Common myeloid progenitor, CD34-positive (primary cell): ENCODE measurements at places on chromosomes 5 and 9.

DNA sequence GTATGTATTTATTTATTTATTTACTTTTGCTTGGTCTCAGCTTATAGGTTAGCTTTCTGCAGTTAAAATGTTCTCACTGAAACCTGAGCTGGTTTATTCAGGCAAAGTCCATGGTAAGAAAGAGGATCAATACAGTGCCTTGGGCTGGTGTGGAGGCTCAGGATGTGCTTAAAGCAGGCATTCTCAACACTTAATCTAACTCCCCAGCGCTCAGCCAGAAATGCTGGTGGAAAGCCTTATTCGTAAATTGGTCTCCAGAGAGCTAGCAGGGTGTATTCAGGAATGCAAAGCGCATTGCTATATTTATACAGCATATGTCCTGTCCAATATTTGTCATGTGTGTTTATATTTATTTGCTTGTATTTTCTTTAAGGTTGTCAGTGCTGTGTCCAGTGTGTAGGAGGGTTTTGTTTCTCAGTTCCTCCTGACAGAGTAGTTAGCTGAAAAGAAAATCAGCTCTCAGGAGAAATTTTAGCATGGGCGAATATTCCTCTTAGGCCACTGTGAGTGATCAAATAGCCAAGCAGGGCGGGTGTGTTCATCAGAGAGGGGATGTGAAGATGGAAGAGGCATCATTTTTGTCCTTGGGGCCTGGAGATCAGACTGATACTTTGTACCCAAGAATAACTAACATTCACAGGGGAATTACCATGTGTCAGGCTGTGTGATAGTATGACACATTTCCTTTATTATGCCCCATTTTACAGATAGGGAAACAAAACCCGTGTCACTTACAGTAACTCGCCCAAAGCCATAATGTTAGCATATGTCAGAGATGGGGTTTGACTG is 65.8 kb downstream of the DOCK2 start:
- DNase-seq: no peak

DNA sequence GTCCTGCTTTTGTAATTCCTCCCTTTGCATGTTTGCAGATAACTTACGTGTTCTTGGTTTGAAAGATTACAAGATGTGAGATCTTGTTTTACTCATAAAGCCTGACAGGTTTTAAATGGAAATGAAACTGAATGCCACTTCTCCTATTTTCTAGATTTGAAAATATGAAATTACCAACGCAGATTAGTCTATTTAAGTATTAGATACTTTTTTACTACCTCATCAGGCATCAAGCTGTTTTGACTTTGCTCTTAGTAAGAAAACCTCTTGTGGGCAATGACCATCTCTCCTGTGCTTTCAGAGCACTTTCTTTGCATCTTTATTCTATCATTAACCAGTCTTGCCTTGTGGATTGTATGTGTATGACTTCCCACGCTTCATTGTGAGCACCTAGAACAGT is 3.5 kb downstream of the DMXL1 start:
- DNase-seq: peak; percentile 31

DNA sequence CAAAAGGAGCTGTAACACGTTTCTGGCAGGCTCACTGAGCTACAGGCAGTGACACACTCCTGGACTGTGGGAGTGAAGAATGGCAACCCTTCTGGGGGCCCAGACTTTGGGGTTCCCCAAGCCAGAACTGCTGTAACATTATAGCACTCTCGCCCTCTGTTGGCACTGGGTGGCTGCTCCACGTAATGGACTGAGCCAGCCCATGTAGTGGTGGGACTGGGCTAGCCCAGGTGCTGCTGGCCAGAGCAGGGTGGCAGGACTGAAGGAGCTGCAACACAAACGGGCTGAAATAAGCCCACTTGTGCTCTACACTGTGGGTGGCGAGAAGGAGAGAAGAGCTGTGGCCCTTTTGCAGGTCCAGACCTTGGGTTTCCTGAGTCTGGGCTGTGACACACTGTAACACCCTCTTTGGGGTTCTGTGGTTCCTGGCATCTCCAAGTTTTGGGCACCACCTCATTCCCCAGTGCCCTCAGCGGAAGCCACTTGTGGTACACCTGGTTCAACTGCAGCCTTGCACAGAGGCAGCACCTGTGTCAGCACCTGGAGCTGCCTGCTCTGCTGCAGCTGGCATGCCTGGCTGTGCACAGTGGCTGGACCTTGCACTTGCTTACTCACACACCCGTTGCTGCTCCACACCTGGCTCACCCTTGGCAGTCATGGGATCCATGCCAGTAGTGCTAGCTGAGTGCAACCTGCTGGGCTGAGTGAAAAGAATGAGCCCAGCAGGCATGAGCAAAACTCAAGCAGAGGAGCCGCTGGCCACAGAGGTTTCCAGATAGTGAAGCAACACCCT is 95.0 kb upstream of the PRR16 start:
- DNase-seq: no peak

GRCh38 chr5:125863579-125863978 is 559.6 kb upstream of the GRAMD2B start:
- no peak for DNase-seq

DNA sequence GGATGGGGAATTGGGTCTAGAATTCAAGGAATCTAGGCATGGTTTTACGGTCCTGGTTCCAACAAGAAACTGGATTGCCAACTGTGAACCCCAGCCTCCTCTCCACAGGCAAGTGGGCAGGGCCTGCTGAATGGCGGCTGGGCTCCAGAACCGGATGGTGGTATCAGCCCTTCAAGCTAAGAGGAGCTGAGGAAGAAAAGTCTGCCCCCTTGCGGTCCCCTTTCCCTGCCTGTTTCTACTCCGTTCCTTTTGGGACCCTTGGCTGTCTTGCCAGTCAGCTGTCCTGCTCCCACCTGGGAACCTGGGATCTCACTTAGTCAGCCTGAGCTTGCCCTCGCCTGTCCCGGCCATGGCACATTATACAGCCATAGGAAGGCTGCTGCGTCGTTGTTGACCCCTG is 234.4 kb upstream of the DAPK1 start:
- no peak for DNase-seq

DNA sequence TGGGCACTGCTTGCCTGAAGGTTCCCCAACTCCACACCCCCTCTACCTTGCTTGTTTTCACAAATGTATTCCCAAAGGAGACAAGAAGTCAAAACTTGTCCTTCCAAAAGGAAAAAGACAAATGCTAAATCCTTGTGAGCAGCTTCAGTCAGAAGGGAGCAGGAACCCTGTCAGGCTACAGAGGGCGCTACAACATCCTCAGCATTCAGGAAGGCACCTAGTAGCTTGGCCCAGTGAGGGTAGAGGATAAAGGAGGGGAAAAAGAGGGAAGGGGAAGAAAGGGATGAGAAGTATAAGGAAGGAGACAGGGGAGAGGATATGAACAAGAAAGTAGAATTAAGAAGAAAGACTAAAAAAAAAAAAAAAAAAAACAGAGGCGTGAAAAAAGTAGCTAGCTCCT is 97.5 kb downstream of the MLLT3 start:
- DNase-seq: no peak

DNA sequence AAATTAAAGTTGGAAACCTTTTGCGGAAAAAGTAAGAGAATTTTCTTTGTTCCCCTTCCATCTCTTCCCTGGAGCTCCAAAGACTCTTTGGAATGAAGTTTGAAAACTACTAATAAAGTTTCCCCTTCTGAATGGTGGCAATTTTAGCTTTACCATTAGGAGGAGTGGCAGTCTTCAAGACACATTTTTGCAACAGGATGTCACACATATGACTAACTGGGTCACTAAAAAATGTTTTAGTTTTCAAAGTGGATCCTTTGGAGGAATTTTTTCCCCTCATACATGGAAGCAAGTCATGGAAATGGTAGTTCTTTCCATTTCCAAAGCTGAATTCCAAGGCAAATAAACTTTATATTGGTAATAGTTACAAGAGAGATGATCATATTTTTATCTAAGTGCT is 15.6 kb downstream of the FBXO4 start:
- DNase-seq: no peak

GRCh38 chr5:83345423-83345822 is 126.1 kb upstream of the VCAN start:
- DNase-seq: no peak

DNA sequence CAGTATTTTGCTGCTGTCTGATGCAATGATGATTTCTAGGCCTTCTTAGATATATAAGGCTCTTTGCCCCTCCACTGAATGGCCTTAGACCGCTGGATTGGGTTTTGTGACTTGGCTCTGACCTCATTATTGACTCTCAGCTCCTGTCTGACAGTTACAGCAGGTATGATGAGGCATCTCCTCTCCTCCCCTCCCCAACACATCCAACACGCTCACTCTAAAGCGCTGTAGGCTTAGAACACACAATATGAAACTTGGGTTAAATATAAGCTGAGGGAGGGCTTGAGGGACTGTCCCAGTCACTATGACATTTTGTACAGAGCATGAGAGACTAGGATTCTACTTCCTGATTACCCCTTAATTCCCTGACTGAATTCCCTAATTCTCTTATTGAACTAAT is 18.8 kb upstream of the CER1 start:
- no peak for DNase-seq

- peak; percentile 62 for DNase-seq
Measured at GRCh38 chr9:114676901-114677300, 5.1 kb downstream of the TEX48 start.

DNA sequence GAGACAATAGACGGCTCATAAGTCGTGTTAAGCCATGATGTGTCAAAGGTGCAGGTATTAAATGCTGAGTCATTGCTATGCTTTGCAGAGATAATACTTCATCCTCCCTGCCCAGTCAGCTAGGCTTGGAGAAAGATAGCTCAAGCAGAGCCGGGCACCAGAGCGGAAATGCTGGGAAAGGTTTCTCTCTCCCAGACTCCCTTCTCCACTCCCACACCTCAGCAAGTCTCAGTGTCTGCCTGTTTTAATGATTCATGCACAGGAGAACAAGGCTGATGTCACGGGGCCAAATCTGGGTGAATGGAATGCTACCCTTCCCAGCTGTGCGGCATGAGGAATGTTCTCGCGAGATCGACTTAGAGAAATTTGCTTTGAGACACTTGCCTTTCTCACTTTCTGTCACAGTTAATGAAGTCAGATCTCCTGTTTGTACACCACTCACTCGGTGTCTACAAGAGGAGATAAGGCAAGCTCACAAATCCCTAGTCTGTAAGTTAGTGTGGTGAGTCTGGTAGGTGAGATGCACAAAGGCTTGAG is 204.4 kb downstream of the EFNA5 start:
- peak; percentile 3 for DNase-seq

- no peak for DNase-seq
Measured at GRCh38 chr9:99544526-99544925, 277.2 kb upstream of the NR4A3 start.

- DNase-seq: peak; percentile 11
Measured at GRCh38 chr9:90881648-90882047, 80.0 kb downstream of the SYK start.

- DNase-seq: no peak
Measured at GRCh38 chr5:1480217-1480616, 35.0 kb upstream of the SLC6A3 start.

GRCh38 chr9:78236551-78236910 is 656 bp downstream of the CEP78 start:
- DNase-seq: no peak

- peak; percentile 62 for DNase-seq
Measured at GRCh38 chr9:95003689-95004410, 277.4 kb downstream of the AOPEP start.

DNA sequence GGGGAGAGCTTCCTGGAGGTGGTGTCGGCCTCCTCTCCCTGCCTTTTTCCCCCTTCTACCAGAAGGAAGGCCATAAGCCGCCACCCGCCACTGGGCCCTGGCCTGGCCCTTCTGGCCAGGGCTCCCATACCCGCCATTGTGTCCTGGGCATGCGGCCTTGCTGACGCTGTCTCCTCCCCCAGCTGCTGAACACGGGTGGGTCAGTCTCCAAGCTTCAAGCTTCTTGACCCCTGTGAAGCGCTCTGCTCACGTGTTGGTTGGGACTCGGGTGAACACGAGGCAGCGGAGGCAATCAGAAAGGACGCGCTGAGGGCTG is 24.2 kb upstream of the UBAC1 start:
- no peak for DNase-seq

GRCh38 chr9:117444501-117444900 is 29.6 kb upstream of the ASTN2 start:
- no peak for DNase-seq

- DNase-seq: no peak
Measured at GRCh38 chr9:2688636-2689035, 28.7 kb upstream of the KCNV2 start.

DNA sequence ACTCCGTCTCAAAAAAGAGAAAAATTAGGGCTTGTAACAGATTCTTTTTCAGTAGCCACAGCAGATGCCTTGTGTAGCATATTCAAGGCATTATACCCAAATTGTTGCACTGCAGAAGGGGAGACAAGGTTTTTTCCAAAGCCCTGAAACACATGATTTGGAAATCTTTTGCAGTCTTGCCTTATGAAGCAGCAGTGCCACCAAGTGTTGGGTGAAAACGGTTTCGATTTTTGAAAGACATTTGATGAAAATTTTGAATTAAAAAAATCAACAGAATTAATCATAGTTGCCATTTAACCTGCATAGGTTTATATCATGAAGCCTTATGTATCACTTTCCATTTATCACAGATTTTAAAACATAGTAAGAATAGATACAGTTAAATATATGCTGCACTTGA is 479.5 kb downstream of the TAF11L14 start:
- peak; percentile 52 for DNase-seq

- DNase-seq: no peak
Measured at GRCh38 chr9:106172265-106172664, 477.9 kb downstream of the TMEM38B start.

DNA sequence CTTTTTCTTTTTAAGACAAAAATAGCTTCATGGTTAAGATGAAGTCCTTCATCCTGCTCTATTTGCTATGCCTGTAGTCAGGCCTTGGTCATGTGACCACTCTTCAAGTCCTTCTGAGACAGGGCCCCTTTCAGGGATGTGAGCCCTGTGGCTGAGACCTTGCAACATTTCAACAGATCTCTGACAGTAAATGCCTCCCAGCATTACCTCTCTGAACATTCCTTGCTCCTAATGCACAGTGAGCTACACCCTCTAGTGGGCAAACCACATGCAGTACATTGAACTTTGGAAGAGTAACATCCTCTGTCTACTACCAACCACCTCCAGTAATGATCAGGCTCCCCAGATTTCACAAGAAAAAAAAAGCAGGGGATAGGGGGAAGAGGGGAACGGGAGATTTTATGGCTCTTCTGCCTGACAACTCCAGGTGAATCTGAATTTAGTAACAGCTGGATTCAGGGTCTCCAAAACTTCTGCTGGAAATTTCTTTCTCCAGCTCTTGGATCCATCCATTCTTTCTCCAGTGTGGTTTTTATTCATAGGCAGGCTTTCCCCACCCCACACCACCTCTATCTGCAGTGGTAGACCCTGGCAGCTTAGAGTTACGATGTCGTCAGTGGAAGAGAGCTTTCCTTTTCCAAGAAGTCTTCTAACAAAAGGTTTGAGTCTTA is 8.9 kb upstream of the FBXO38 start:
- peak; percentile 38 for DNase-seq

GRCh38 chr9:11086561-11086960 is 473.8 kb upstream of the PTPRD start:
- DNase-seq: no peak

GRCh38 chr9:122442568-122442967 is 35.2 kb downstream of the OR1J1 start:
- no peak for DNase-seq

DNA sequence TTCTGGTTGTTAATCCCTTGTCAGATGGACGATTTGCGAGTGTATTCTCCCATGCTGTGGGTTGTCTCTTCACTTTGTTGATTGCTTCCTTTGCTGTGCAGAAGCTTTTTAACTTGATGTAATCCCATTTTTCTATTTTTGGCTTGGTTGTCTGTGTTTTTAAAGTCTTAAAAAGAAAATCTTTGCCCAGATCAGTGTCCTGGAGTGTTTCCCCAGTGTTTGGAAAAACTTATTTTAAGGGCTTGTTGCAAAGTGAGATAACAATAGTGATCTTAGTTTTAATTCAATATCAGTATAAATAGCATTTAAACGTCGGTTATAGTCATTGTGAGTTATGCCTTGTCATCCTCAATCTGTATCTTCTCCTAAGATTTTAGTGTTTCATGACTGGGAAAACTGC is 329.5 kb downstream of the CCDC171 start:
- no peak for DNase-seq
